Hippocampal formation (tissue), 2 donors: ENCODE measurements at places on chromosomes 2 and 18.
A peak's percentile ranks its signal among the peaks of the same experiment; 100 is the strongest.

DNA sequence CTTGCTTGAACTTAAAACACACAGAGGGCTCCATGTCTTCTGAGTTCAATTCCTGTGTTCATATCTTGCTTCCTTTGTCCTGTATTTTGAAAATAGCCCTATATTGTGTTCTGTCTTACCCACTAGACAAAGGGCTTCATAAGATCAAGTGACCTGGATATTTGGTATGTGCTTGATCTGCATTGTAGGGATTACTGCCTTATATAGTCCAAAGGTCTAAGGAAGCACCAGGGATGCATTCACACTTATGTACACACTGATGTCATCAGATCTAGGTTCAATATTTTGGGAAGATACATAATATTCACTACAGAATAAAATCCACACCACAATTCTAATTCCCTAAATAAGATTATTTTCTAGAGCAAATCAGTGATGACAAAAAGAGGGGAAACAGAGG, 278.0 kb upstream of the KYNU start:
- DNase-seq = no peak

DNA sequence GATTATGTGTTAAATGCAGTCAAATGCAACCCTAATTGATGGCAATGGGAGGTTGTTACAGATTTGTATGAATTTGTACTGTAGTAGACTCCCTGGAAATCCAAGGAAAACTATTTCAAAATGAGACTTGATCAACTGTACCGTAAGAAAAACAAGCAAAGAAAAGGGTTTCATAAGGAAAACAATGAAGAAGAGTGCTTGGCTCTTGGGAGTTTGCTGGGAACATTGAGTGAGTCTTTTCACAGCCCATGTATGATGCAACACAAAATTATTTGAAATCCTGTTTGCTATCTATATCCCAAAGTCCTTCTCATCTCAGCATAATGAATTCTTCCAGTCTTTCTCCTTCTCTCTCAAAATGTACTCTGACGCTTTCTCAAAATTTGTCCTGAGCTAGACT, 67.0 kb upstream of the OSR1 start:
- no peak for DNase-seq

DNA sequence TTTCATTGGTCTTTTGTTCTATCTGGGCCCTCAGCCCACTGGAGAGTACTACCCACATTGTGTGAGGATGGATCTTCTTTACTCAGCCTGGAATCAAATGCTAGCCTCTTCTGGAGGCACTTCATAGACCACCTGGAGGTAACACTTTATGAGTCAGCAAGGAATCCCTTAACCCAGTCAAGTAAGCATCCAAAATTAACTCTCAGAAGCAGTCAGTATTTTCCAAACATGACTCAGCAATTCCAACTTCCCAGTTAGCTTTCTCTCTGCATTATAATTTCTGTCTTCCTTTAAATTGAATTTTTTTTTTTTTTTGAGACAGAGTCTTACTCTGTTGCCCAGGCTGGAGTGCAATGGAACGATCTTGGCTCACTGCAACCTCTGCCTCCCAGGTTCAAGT, 142.7 kb downstream of the ACKR3 start:
- no peak for DNase-seq

DNA sequence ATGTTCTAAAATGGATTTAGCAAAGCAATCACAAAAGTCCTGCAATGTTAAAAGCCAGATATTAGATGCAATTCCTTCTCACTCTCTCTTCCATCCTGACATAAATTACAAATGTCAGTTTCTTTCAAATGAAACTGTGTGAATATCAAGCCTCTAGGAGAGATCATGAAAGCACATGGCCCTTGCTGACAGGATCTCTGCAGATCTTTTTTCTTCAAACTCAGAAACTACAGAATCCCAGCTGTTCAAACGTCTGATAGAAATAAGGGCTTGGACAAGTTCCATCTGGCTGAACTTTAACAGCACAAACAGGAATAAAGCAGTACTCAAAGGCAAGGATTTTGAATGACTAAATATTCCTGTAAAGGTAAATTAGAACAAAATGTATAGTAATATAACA, 47.6 kb downstream of the PDE1A start:
- no peak for DNase-seq

- DNase-seq = no peak
Measured at GRCh38 chr2:228777855-228778355, 493.2 kb downstream of the PID1 start.

GRCh38 chr2:135093670-135094330, 41.7 kb downstream of the RAB3GAP1 start:
- DNase-seq = no peak

DNA sequence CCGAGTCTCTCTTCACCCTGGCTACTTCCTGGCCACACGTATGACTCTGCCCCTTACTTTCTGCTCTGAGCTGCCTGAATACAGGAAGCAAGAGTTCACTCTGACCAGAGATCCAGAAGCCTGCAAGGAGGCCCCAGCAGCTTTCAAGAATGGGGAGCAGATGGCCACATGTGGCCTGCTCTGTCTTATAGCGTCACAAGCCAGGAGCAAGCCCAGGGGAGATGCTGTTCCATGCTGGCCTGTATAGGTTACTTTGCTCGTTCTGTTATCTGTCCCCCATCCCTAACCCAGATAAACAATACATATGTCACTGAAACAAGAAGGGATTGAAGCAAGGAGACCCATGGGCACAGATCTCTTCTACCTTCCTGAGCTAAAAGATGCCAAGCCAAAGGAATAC, 4.3 kb downstream of the PNKD start:
- no peak for DNase-seq

GRCh38 chr2:22003270-22003669, 879.5 kb downstream of the TDRD15 start:
- DNase-seq = no peak

DNA sequence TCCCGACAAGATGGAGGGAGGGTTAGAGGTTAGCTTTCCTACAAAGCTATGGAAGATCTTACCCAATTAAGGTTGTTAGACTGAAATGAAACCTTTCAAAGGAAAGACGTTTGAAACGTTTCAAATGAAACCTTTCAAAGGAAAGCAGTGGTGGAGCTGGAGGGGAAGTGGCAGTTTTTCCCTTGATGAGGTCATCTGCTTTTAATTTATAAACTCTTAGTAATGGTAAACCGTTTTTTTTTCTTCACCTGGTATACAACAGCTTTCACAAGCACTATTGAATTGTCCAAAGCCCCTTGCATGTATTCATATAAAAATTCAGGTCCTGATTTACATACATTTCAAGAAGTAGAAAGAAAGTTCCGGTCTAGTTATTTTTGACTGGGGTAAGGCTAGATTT, 7.4 kb downstream of the PMAIP1 start:
- DNase-seq = no peak

DNA sequence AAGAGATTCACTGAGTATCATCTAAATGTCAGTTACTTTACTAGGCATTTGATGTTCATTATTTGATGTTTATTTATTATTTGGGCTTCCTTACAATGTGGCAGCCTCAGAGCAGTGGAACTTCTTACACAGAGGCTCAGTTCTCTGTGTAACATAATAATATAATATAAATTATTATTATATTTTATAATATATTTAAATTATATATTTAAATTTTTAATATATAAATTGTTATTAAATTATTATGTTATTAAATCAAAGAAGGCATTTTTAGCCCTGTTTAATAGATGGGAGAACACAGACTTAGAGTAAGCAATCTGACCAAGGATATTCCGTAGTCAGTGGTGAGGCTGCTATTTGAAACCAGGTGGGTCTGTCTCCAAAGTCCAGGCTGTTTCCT, 315.3 kb upstream of the SKOR2 start:
- DNase-seq = no peak

DNA sequence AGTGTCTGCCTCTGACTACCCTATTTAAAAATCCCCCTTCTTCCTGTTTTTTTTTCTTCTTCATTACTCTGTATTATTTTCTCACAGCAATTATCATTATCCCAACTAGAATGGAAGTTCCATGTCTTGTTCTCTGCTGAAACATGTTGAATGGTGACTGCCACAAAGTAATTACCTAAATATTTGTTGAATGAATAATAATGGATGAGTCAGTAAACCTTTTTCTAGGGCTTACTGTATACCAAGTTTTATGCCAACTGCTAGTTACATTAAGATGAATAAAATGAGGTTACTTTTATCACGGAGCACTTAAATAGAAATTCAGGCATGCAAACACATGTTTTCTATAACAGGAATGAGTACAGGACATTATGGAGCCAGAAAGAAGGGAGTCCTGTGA, 490.6 kb downstream of the THSD7B start:
- no peak for DNase-seq

DNA sequence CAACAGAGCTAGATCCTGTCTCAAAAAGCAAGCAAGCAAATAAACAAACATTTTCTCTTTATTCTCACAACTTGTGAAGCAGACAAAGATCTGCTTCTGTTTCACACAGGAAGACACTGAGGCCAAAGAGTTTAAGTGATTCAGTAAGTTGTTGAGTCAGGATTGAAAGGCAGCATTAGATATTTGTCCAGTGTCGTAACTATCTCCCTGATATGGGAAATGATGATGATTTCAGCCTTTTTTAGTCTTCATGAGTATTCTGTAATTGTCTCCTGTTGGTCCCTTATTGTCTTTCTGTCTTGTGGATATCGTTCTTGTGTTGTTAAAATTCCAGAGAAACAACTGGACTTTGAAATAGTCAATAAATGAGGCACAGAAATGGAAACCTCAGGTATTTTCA, 59.6 kb downstream of the GATA6 start:
- no peak for DNase-seq

DNA sequence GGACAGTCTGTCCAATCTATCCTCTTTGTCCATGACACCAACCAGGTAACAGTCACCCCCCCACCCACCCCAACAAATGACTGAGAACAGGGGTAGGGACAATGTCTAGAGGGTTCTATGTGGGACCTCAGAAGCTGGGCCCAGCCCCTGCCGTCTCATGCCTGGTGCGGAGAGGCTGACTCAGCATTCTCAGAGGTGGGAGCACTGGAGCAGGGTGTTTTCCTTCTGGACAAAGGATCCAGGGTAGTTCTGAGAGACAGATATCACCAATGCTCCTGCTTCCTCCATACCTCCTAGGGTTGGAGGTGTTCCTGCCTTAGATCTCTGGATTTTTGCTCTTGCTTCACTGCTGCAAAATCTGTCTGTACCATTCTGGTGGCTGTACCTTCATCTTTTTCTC, 33.9 kb upstream of the SP100 start:
- DNase-seq = no peak

DNA sequence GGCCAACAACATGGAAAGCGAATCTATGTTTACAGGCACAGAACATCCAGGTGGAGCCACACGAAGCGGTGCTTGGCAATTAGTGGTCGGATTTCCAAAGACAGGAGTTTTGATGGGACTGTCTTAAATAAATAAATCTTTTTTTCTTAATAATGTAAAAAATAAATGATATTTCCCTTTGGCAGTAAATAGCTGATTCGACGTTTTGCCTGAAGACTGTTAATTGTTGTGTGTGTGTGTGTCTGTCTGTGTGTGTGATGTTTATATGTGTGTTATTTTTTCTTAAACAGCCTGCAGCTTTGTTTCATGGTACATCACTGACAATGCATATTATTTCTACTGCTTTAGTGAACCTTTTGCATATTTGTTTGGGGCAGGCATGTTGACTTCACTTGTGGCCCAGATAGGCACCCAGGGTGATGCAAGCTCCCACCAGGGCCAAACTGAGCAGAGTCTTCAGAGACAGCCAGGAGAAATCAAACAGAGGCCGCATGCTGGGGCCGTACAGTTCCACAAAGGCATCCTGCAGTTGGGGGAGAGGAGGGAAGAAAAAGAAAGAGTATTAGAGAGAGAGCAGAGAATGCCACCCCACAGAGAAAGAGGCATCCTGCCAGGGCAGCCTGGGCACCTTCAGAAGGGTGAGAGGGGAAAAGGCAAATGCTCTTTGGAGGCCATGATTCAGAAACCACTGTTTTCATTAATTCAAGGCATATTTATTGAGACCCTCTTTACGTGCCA, 191.2 kb downstream of the BCL2 start:
- no peak for DNase-seq

DNA sequence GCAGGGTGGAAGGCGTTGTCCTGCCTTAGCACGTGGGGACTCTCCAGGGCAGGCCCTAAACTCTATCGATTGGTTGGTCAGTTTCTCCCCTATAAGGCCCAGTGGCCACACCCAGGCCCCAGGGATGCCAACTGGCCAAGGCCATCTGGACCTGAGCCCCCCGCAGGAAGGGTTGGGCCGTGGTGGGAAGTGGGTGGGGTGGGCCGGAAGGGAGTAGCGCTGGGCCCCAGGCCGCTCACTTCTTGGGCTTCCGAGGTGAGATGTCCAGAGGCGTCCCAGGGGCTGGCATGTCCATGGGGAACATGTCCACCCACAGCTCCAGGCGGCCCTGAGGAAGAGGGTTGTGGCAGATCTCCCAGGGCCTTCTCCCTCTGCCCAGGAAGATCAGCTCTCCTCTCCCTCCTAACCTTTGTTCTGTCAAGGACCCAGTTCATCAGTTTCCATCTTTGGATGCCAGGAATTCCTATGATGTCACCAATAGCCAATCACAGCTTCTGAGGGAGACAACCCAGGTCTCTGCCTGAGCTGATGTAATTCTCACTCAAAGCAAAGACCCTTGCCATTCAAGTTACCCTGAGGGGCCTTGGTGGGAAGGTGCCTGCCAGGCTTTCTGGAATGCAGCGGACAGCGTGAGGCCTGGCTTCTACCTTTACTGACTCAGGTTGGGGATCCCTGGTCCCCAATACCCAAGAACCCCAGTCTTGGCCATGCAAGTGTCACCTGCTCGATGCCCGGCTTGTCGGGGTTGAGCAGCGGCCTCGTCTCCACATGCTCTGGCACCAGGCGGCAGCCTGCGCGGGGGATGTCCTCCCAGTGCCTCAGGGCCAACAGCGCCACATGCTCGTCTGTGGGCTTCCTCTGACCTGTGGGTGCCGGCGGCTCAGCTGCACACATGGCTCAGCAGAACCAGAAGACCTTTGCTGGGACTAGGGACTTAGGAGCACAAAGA, 14.4 kb downstream of the OTOF start:
- DNase-seq = no peak

DNA sequence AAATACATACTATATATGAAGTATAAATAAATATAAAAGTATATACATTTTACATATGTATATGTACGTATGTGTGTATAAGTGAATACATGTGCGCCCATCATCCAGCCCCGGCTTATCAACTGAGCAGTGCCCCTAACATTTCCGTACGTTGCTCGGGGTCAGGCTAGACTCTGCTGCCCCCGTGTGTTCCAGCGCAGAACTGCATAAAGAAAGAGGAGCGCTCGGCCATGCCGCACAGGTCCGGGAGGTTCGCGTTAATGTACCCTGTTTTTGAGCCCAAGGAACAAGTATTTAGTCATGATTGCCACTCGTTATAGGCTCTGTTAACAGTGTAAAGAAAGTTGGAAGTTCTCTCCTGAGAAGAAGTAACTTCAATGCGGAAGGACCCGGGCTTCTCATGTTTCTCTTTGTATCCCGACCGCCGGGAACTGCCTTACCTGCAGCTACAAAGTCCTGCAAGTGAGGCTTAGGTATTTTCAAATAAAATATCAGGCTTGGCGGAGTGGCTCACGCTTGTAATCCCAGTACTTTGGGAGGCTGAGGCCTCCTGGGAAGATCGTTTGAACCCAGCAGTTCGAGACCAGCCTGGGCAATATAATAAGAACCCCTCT, 55.7 kb downstream of the CD8B2 start:
- DNase-seq = peak; percentile 37

GRCh38 chr2:19099181-19099580, 259.2 kb downstream of the OSR1 start:
- DNase-seq = no peak
